ENCODE measurements at places on chromosomes 3 and 15.

DNA sequence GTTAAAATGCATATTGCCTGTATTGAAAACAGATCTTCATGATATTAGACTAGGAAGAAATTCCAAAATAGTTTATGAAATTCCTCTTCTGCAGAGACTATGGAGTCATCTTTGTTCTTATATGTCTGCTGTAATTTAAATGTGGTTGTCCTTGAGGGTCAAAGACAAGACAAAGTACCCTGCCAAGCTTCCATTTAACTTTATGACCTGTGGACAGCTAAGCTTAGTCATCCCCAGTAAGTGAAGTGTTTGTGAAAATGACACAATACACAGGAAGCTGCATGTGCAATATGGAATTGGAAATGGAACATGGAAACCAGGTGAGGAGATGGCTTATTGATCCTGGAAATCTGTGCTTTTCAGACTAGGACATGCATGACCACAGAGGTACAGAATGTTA, 68.5 kb upstream of the GBE1 start:
- no peak for DNase-seq

GRCh38 chr15:61743345-61743909, 316.8 kb downstream of the VPS13C start:
- no peak for DNase-seq

DNA sequence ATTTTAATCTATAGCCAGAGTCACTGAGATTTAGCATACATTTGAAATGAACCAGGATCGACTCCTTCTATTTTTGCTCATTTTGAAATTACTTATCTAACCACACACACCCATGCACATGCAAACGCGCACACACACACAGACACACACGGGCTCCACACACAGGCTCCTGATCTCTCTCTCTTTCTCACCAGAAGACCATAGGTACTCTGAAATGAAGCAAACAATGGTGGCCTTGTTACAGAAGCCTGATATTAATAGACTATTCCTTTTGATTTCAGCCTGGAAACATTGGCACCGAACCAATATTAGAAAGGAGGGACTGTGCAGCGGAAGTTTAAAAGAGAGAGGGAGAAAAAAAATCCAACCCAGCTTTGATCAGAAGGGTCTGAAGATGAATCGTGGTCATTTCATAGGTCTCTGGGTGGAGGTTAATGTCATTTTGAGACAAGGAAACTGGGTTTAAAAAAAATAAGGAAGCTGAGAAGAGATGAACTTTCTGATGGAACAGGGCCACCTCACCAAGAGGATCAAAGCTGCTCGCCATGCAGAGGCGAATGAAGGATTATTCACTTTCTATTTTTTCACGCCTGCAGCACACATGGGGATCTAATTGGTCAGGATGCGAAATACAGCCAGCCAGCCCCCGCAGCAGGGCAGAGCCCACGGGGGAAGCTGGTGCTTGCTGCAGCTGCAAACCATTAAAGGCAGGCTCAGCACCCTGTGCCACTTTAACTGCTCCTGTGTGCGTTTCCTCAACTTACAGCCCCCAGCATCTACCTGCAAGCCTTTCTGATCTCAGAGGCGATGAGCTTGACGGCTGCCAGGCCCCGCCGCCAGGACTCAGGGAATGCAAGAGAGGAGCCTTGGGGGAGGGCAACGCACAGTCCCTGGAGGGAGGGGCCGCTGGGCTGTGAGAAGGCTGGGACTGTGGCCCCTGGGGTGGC, 88.8 kb downstream of the HES1 start:
- no peak for DNase-seq

- no peak for DNase-seq
Measured at GRCh38 chr15:77637851-77638692, 5.4 kb upstream of the LINGO1 start.

GRCh38 chr15:67280217-67280616, 25.6 kb downstream of the IQCH start:
- no peak for DNase-seq

DNA sequence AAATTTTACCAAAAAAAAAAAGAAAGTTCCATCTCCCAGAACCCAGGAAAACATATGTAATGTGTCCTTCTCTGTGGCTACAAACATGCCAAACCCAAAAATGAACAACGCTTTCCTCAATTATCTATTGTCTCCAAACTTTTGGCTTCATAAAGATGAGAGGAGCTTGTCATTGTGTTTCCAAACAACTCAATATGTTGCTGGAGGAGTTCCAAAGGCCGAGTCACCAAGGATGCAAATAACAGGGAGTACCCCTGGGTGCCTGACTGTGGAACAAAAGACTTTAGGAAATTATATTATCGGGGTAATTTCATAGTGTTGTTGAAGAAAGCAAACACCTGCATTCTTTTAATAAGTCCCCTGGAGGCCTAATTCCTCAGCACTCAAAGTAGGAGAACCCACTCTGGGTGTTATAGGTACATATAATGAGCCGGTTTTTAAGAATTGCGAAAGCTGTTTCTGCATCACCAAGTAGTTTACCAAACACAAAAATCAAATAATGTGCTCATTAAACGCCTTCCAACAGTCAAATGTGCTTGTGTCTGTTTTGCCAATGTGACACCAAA, 206.3 kb upstream of the PRICKLE2 start:
- no peak for DNase-seq
